ENCODE measurements at places on chromosomes 11 and 22.
A peak's percentile ranks its signal among the peaks of the same experiment; 100 is the strongest.

GRCh38 chr22:20395181-20395906, 1.4 kb downstream of the ZNF74 start:
- no peak for DNase-seq

DNA sequence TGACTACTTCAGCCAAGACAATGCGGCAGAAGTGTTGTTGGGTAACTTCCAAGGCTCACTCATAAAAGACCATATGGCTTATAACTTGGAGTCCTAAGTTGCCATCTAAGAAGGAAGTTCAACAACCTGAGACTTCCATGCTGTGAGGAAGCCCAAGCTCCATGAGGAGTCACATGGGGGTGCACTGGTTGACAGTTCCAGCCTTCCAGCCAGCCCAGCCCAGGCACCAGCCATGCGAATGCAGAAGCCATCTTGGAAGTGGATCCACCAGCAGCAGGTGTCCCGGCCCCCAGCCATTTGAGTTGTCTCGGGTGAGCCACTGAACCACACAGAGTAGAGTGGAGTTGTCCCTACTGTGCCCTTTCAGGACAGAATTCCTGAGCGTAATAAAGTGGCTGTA, 32.8 kb upstream of the WNT7B start:
- DNase-seq: no peak

DNA sequence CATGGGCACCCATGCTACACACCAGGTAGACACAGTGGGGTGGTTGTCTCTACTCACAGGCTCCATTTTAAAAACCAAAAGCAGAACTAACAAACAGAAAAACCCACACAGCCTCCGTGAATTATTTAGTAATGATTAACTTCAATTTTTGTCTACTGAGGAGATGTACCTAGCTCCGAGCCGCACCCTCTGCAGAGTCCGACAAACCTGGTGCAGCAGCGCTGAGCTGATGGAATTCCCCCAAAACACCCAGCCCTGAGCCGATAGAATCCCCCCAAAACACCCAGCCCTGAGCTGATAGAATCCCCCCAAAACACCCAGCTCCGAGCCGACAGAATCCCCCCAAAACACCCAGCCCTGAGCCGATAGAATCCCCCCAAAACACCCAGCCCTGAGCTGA, 927.0 kb downstream of the BRD1 start:
- no peak for DNase-seq

- DNase-seq: peak; percentile 13
Measured at GRCh38 chr11:30197869-30198268, 32.9 kb upstream of the FSHB start.

- DNase-seq: no peak
Measured at GRCh38 chr11:47354913-47355282, 2.4 kb upstream of the MYBPC3 start.

- no peak for DNase-seq
Measured at GRCh38 chr22:41310336-41310735, 9.0 kb downstream of the ZC3H7B start.

DNA sequence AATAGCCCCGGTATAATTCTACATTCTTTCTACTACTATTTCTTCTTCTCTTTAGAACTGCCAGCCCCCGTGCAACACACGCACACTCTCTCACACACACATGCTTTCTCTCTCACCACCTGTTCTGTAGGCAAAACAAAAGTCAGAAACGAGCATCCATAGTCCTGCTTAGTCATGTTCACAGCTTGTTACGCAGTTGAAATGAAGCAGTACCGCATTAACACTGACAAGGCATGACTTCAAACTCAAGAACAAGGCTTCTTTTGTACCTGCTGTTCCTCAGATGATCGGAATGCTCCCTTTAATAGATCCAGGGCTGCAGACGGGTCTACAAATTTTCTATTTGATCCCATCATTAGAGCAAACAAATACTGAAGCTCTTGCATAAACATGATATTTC, 42.2 kb downstream of the USP28 start:
- DNase-seq: no peak

- no peak for DNase-seq
Measured at GRCh38 chr11:83978942-83979341, 692.8 kb upstream of the CCDC90B start.

GRCh38 chr11:64035576-64035975, at the start of gene FLRT1:
FLRT1 (plus strand) TSS chr11:64035931; CDS start chr11:64116268, 80,337 bp downstream.
- no peak for DNase-seq

- DNase-seq: no peak
Measured at GRCh38 chr11:75421035-75421602, 11.9 kb downstream of the KLHL35 start.

- no peak for DNase-seq
Measured at GRCh38 chr11:77201370-77201769, 73.3 kb downstream of the MYO7A start.

GRCh38 chr11:2768471-2769408, 68.9 kb upstream of the KCNQ1OT1 start:
- DNase-seq: no peak

GRCh38 chr11:102927624-102927990, 27.9 kb downstream of the MMP13 start:
- DNase-seq: no peak

GRCh38 chr11:65452806-65453490, 30.4 kb downstream of the NEAT1 start:
- no peak for DNase-seq

DNA sequence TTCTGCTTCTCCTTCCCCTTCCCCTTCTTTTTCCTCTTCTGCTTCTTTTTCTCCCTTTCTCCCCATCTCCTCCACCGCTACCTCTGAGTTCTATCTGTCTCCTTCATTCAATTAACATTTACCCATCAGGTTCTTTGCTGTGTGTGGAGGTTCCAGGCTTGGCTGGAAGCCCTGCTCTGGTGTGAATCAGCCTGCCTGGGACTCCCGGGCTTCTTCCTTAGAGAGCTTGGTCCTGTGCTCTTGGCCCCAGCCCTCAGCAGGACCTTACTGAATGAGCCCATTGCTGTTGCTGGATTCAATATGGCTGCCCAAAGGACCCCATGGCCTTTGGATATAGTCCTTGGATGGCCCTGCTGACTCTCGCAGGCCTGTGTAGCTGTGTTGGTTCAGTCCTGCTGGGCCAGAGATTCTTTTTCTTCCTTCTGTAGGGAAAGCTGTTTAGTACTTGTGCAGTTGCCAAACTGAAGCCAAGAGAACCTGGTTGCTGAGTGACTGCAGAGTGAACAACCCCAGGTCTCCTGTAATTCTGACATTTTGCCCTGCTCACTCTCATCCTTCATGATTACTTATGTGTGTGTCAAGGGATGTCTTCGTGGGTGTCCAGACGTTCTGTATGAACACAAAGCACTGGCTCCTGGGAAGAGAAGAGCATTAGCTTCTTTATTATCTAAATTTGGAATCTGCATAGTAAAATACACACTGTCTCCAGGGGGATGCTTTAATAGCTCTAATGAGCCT, 81.0 kb upstream of the ZBED5 start:
- DNase-seq: no peak

- no peak for DNase-seq
Measured at GRCh38 chr11:12003336-12003735, 5.1 kb downstream of the DKK3 start.

GRCh38 chr11:70142221-70142875, 60.7 kb upstream of the FADD start:
- no peak for DNase-seq

DNA sequence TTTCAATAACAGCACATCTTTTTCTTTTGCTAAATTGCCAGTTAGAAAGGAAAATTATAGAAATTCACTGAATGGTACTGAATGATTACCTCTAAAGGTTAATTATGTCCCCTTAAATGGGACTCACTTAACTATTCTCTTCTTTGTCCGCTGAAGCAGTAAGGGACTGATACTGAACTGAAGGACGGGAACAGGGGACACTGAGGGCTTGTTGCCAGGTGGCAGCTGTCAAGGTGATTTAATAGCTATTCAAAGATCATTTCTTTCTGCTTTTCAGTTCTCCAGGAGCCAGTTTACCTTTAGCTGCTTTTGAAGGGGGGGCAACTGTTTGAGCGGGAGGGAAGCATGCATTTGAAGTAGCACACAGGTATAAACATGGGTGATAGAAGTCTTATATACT, 325.4 kb upstream of the CCDC90B start:
- DNase-seq: no peak

- no peak for DNase-seq
Measured at GRCh38 chr22:46026899-46027210, 49.9 kb upstream of the WNT7B start.

Measured in KBM-7 (cell line).